ENCODE measurements at places on chromosomes 5 and 9.

DNA sequence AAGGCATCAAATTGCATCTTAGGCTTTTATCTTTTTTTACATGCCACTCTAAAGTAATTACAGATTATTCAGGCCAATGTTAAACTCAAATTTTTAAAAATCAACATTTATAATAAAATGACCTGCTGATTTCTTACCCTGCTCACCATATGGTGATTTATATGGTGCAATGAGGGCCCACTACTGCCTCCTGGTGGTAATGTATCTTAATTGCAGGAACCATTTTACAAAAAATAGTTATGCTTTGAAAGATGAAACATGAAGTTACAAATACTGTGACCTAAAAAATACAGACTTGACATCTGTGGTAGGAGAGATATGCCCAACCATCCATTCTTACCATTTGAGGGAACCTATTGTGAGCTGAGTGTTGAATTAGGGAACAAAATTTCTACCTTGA is 292.6 kb upstream of the TAS2R1 start:
- DNase-seq, result no peak

GRCh38 chr5:43123887-43124286 is 3.2 kb downstream of the ZNF131 start:
- DNase-seq, result no peak

DNA sequence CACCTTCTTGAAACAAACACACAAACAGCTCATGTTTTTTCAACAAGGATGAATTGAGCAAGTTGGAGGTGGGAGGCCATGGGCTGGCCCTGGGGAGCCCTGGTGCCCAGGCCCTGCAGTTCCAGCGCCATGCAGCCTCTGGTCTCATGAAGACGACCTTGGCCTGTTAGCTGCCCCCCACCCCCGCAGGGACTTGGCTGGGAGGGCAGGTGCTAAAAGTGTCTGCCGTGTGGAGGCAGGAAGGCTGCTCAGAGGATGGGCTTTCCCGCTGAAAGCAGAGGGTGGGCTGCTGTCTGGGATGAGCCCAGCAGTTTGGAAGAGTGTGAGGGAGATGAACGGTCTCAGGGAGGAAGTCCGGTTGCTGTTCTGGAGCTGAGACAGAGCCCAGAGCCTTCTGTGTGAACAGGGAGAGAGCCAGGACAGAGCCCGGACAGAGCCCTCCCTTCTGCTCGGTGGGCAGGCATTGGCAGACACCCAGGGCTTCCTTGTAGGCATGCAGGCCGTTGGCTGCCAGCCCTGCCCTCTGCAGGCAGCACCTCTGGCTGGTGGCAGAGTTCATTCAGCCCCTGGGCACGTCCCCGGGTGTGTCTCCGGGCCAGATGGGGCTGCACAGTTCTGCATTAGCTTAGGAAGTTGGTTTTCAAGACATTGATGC is 18.7 kb downstream of the ROPN1L start:
- DNase-seq, result peak; percentile 49

DNA sequence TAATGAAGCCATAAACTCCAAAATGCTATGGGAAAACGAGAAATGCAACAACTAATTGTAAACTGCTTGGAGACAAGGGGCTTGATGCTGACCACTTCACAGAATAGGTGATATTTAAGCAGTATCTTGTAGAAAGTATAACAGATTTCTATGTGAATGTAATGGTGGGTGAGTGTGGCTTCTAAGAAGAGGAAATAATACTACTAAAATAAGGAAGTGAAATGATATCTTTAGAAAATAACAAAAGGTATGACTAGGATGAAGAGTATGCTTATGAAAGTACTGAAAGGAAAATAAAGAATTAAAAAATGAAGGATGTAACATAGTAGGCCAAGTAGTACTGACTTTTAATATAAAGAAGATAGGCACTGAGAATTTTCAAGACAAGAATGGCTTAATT is 94.2 kb downstream of the AGTPBP1 start:
- DNase-seq, result no peak

- DNase-seq, result no peak
Observed at GRCh38 chr5:167665841-167666375, 625.5 kb upstream of the WWC1 start.

DNA sequence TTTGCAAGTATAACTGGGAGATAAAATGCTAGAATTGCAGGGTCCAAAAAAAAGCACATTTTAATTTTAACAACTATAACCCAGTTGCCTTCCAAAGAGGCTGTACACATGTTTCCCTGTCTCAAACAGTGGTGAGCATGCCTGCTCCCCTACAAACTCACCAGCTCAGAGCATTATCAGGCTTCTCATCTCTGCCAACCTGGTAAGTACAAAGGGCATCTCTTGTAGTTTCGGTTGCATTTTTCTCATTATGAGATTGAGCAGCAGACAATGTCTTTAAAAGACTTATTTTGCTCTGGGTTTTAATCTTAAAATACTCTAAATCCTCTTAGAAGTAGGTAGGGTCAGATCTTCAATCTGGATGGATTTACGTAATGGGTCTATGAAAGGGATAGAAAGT is 107.1 kb upstream of the MSX2 start:
- no peak for DNase-seq

- DNase-seq, result no peak
Observed at GRCh38 chr9:13556656-13557055, 277.2 kb upstream of the MPDZ start.

GRCh38 chr5:10555277-10555684 is 8.6 kb upstream of the ANKRD33B start:
- no peak for DNase-seq

- no peak for DNase-seq
Observed at GRCh38 chr9:16683326-16683725, 187.1 kb downstream of the BNC2 start.

Measured in transverse colon (tissue), 4 donors.